ENCODE measurements at places on chromosomes 5 and 9. TPM values are rescaled to one million over a fixed set of nuclear protein-coding genes. Genes with fewer than 3 reads are reported as not detected.

DNA sequence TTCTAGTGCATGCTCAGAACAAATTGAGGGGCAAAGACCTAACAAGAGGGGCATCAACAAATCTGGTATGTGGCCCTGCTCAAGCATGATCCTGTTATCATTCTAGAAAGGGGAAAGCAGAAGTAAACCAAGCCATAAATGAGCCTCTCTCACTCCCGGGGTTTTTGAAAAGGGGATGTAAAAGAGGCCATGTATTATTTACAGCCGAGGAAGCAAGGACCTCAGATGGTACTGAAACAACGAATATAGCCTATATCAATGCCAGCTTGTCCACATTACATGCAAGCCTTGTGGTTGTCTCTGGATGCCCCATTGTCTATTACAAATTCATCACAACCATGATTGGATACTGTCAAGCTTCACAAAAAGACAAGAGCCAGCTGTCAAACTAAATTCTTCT, 211.3 kb downstream of the DCP2 start:
- H3K36me3 ChIP-seq, result no peaks in the 10 kb centered on the region
- H3K4me3 ChIP-seq, result no peak overlapping the region
- DNase-seq, result no peak
- H3K27ac ChIP-seq, result no peak overlapping the region
- H3K4me1 ChIP-seq, result peaks cover 8% of the 10 kb centered on the region
- H3K27me3 ChIP-seq, result no peaks in the 10 kb centered on the region

- peaks cover 16% of the 10 kb centered on the region for H3K4me1 ChIP-seq
- no peaks in the 10 kb centered on the region for H3K36me3 ChIP-seq
- H3K4me3 ChIP-seq, result no peak overlapping the region
These were observed 20.3 kb downstream of the OSTF1 start for GRCh38 chr9:75108571-75108970.

PCDHB2 gene
- total RNA-seq, result not detected

SMIM33 gene
- not detected for total RNA-seq

SLC4A9 gene
- 0.24 TPM for total RNA-seq

GRCh38 chr9:116937361-116937760, 250.3 kb downstream of the TRIM32 start:
- H3K4me3 ChIP-seq, result no peak overlapping the region
- H3K4me1 ChIP-seq, result no peaks in the 10 kb centered on the region
- no peaks in the 10 kb centered on the region for H3K36me3 ChIP-seq
- H3K27me3 ChIP-seq, result peaks cover 12% of the 10 kb centered on the region
- DNase-seq, result no peak

FOXD4L5 gene
- 0.59 TPM for total RNA-seq

DNA sequence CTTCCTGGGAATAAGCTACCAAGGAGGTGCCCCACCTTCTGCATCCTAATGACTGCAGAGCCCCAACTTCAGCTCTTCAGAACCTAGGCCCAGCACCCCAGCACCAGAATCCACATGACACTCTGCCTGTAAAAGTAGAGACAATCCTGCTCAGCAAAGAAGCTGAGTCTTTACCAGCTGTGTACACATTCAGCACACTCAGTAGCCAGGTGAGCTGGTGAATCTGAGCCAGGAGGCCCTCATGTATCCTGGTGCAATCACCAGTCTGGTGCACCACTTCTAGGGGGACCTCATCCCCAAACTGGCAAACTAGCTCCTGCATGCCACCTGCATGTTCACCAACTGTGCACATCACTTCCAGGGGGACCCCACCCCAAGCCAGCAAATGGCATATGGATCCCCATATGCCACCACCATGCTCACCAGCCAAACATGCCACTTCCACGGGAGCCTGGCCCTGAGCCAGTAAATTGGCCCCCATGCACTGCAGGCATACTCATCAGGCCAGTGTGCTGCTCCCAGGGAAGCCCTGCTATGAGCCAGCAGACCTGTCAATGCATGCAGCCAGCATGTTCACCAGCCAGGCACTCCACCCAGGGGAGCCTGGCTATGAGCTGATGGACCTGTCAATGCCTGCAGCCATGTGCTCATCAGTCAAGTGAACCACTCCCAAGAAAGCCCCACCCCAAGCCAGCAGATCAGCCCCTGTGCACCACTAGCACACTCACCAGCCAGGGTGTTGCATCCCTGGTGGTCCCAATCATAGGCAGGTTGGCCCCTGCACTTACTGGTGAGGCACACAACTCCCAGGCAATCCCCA, 15.6 kb upstream of the BTNL9 start:
- peaks cover 5% of the 10 kb centered on the region for H3K36me3 ChIP-seq
- no peak overlapping the region for H3K4me3 ChIP-seq
- no peak overlapping the region for H3K27ac ChIP-seq
- no peaks in the 10 kb centered on the region for H3K27me3 ChIP-seq
- H3K4me1 ChIP-seq, result no peaks in the 10 kb centered on the region

Measured in Calu3 (cell line).